ENCODE measurements at places on chromosomes 1 and 21.
A peak's percentile ranks its signal among the peaks of the same experiment; 100 is the strongest.

GRCh38 chr1:100430325-100430756 lies 78.0 kb downstream of the CDC14A start:
- DNase-seq: peak; percentile 91

GRCh38 chr1:15016001-15016400 lies 137.5 kb upstream of the TMEM51 start:
- DNase-seq: no peak

GRCh38 chr1:203368624-203369451 lies 17.9 kb upstream of the FMOD start:
- DNase-seq: no peak

DNA sequence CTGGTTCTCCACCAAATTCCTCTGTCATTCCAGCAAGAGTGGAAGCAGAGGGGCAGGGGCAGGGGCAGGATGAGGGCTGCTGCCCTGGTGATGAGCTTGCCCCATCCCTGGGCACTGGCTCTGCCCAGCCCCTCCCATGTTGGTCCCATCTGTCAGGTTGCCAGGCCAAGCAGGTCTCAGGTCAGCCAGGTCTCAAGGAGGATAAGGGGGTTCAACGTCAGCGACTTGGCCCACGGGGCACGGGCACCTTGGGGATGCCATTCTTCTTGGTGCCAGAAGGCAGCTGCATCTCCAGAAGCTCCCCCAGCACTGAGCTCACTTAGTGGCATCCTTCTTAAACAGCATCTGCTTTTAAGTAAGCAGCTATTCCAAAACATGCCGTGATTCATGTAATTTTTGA lies 133.1 kb downstream of the AJAP1 start:
- no peak for DNase-seq
